ENCODE measurements at places on chromosomes 13 and 19.

DNA sequence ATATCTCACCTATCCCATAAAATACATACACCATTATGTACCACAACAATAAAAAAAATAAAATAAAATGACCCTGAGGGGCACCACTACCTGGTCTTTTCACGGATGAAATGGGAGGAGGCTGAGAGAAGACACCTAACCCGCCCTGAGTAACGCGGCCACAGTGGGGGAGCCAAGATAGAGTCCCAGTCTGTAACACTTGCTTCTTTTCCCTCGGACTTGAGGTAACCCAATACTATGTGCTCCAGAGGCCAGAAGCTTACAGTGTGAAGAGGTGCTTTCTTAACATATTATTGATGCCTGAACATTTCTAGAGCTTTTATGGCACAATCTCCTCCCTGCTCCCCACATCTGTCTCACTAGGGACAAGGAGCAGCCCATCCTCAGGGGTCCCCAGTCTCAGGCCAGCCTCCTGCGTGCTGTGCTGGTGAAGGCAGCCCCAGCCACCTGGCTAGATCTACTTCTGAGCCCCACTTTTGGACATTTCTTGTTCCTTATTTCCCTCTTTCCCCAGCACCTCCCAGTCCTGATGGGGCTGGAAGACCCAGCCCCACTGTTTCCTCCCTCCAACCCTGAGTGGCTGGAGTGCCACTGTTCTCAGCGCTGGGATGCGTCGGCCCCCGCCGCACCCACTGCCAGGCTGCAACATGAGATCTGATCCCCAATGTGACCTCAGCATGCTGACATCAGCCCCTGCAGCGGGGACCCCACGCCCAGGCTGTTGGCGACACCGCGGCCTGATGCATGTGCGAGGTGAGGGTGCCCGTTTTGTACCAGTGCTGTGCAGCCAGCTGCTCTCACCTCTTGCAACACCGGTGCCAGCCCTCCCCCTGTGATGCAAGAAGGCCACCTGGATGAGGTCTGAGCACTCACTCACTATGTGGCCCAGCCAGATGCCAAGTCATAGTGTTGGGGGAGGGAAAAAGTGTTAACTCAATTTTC is 143.3 kb downstream of the DCLK1 start:
- H3K27me3 ChIP-seq, result peaks cover 9% of the 10 kb centered on the region
- no peak overlapping the region for H3K27ac ChIP-seq
- no peaks in the 10 kb centered on the region for H3K36me3 ChIP-seq
- H3K4me3 ChIP-seq, result no peak overlapping the region
- DNase-seq, result no peak
- no peaks in the 10 kb centered on the region for H3K4me1 ChIP-seq

GRCh38 chr19:30855442-30855841 is 483.3 kb downstream of the ZNF536 start:
- no peak overlapping the region for H3K27ac ChIP-seq
- no peaks in the 10 kb centered on the region for H3K4me1 ChIP-seq
- H3K27me3 ChIP-seq, result peaks cover 2% of the 10 kb centered on the region
- H3K36me3 ChIP-seq, result no peaks in the 10 kb centered on the region

DNA sequence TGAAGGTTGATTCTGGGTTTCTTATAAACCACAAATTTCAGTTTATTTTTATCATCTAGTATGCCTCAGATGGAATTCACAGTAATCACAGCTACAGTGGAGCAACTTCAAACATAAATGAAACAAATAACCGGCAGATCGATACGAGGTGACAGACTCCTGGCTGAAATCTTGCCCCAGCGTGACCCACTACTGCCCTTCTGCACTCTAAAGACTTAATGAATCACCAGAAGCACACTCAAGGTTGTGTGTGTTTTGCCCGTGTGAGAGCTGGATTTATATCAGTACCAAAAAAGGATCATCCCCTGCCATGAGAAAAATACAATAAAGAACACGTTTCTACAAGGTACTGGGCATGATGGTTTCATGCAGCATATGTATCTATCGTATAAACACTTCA is 161.7 kb downstream of the KLF12 start:
- DNase-seq, result no peak
- H3K4me3 ChIP-seq, result no peak overlapping the region
- H3K27ac ChIP-seq, result no peak overlapping the region

GRCh38 chr13:46622630-46623256 is 69.8 kb downstream of the LRCH1 start:
- DNase-seq, result no peak
- no peak overlapping the region for H3K27ac ChIP-seq
- no peaks in the 10 kb centered on the region for H3K36me3 ChIP-seq
- H3K4me1 ChIP-seq, result peaks cover 60% of the 10 kb centered on the region

- H3K4me3 ChIP-seq, result no peak overlapping the region
- H3K36me3 ChIP-seq, result peaks cover 4% of the 10 kb centered on the region
- H3K4me1 ChIP-seq, result peaks cover 6% of the 10 kb centered on the region
Measured at GRCh38 chr13:49295244-49295643, 47.5 kb downstream of the CDADC1 start.
